Astrocyte (in vitro differentiated cells and primary cell): ENCODE measurements at places on chromosomes 2 and 18. TPM values are rescaled to one million over a fixed set of nuclear protein-coding genes. Genes with fewer than 3 reads are reported as not detected.

Gene SOX11
- total RNA-seq, result 15.1 and 19.2 TPM in 2 replicates

Gene CHRNA1
- 3.7 and 5.9 TPM in 2 replicates for total RNA-seq

Gene DSG4
- not detected in 2 replicates for total RNA-seq

Gene MSH2
- total RNA-seq, result 16.0 and 16.2 TPM in 2 replicates

Gene SNED1
- total RNA-seq, result 0.23 and 0.48 TPM in 2 replicates

Gene MRO
- 0.18 TPM in 1 of 2 replicates, not detected in the other for total RNA-seq

Gene ASB18
- not detected in 2 replicates for total RNA-seq

Gene ANKRD62
- total RNA-seq, result not detected in 2 replicates

GRCh38 chr2:241868661-241869081, 858 bp upstream of the RTP5 start:
- no peaks in the 10 kb centered on the region for H3K36me3 ChIP-seq
- no peaks in the 10 kb centered on the region for H3K4me1 ChIP-seq
- H3K4me3 ChIP-seq, result no peak overlapping the region
- no peak for DNase-seq
- H3K27me3 ChIP-seq, result peaks cover 33% of the 10 kb centered on the region
- no peak overlapping the region for H3K27ac ChIP-seq

DNA sequence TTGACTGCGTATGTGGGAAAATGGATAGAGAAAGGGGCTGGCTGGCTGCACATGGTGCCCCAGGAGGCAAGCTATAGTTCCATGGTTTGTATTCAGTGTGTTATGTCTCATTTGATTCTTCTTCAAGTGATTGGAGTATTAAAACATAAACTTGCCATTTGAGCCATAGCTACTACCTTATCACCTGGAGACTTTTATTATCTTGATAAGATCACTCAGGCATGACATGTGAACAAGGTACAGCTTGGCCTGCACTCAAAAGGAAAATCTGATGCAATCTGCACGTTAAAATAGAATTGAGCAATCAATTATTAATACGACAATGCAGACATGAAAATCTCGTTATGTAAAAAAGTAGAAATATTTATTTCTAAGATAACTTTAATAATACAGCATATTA, 116.9 kb downstream of the RND3 start:
- no peak for DNase-seq
- no peak overlapping the region for H3K4me3 ChIP-seq
- H3K36me3 ChIP-seq, result no peaks in the 10 kb centered on the region
- H3K27me3 ChIP-seq, result no peaks in the 10 kb centered on the region

DNA sequence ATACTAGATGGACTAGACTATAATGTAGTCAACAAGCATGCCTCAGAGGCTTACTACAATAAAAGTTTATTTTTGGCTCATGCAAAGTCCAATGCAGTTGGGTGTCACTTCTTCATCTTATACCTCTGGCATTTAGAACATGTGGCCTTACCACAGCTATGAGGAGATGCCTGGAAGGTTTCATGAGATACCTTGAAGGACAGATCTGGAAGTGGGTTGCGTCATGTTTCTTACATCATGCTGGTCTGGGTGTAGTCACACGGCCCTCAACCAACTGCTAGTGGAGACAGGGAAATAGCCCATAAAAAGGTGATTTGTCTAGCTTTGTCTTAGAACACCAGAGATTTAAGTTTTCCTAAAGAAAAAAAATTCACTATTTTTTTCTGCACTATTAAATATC, 91.7 kb upstream of the MMADHC start:
- no peaks in the 10 kb centered on the region for H3K4me1 ChIP-seq
- H3K27me3 ChIP-seq, result no peaks in the 10 kb centered on the region
- no peak overlapping the region for H3K4me3 ChIP-seq
- peak; percentile 49 for DNase-seq
- H3K27ac ChIP-seq, result no peak overlapping the region

DNA sequence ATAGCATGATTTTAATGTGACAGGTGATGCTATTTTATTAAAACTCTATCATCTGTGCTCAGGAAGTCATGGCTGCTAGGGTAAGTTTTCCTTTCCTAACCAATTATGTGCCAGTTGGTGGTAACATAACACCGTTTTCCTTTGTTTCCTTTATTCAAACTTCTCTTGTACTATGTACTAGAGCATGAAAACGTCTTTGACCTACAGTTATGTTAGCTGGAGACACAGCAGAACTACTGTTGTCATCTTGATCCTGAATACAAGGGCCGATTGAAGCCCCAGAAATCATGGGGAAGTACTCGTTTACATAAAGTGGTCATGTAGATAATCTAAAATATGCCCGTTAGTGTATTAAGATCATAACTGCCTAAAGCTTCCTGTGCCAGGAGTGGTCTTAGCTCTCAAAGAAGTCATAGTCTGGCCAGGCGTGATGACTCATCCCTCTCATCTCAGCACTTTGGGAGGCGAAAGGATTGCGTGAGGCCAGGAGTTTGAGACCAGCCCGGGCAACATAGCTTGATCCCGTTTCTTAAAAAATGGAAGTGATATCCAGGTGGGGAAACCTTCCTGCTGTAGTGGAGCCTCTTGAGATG, 20.5 kb downstream of the NEDD4L start:
- no peaks in the 10 kb centered on the region for H3K4me1 ChIP-seq
- no peaks in the 10 kb centered on the region for H3K36me3 ChIP-seq
- H3K4me3 ChIP-seq, result no peak overlapping the region

- no peak overlapping the region for H3K4me3 ChIP-seq
- no peak overlapping the region for H3K27ac ChIP-seq
- no peaks in the 10 kb centered on the region for H3K27me3 ChIP-seq
Observed at GRCh38 chr2:15058015-15058720, 425.7 kb downstream of the LRATD1 start.

- no peak for DNase-seq
- no peaks in the 10 kb centered on the region for H3K36me3 ChIP-seq
- H3K4me1 ChIP-seq, result peaks cover 12% of the 10 kb centered on the region
- no peaks in the 10 kb centered on the region for H3K27me3 ChIP-seq
Observed at GRCh38 chr2:138500592-138501424, 762 bp upstream of the SPOPL start.

- no peak overlapping the region for H3K27ac ChIP-seq
- H3K4me1 ChIP-seq, result peaks cover 5% of the 10 kb centered on the region
- no peaks in the 10 kb centered on the region for H3K27me3 ChIP-seq
- peak overlapping the region; percentile 82 for H3K4me3 ChIP-seq
Observed at GRCh38 chr2:181458871-181459270, 1.7 kb downstream of the ITGA4 start.

DNA sequence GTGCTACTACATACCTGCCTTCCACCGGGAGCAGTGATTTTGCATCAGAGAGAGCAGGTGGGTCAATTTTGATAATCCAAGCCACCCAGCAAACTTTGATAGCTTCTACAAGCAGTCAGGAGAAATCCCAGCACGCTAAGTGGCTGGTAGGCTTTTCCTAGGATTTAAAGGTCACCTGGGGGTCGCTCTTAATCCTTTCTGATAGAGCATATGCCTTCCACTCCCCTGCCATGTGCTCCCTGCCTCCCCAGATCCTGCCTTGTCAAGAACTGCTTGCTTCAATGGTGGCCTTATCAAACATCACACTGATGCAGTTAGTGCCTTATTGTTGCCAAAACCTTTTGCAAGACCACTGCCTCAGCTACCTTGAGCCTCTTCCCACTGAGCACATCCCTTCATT, 462.3 kb upstream of the MEX3C start:
- H3K4me3 ChIP-seq, result no peak overlapping the region
- H3K27me3 ChIP-seq, result no peaks in the 10 kb centered on the region
- H3K36me3 ChIP-seq, result no peaks in the 10 kb centered on the region
- DNase-seq, result no peak
- H3K27ac ChIP-seq, result no peak overlapping the region
- no peaks in the 10 kb centered on the region for H3K4me1 ChIP-seq

- no peak for DNase-seq
- H3K4me3 ChIP-seq, result no peak overlapping the region
- no peaks in the 10 kb centered on the region for H3K4me1 ChIP-seq
- no peaks in the 10 kb centered on the region for H3K27me3 ChIP-seq
- no peak overlapping the region for H3K27ac ChIP-seq
Observed at GRCh38 chr2:82234283-82234874, 1929.8 kb upstream of the LRRTM1 start.

GRCh38 chr2:227237786-227238185, 73.4 kb downstream of the COL4A3 start:
- no peak overlapping the region for H3K4me3 ChIP-seq
- no peaks in the 10 kb centered on the region for H3K36me3 ChIP-seq

DNA sequence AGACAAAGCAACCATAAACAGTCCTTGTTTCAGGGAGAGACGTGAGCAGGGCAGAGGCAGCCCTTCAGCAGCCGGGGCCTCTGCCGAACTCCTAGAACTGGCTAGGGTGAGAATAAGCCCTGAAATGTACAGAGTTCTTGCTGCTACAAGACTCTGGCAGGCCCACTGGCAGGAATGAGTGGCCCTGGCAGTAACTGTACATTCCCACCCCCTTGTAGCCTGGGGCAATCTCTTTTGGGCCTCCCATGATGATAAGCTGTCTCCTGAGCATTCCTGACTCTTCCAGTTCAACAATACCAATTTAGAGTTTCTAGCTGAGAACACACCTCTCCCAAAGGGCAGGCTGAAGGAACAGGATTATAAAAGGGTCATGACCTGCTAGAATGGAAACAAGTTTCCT, 54.3 kb downstream of the HAUS1 start:
- H3K4me3 ChIP-seq, result no peak overlapping the region
- peaks cover 16% of the 10 kb centered on the region for H3K4me1 ChIP-seq
- DNase-seq, result no peak
- H3K27ac ChIP-seq, result no peak overlapping the region
- no peaks in the 10 kb centered on the region for H3K36me3 ChIP-seq
- no peaks in the 10 kb centered on the region for H3K27me3 ChIP-seq

DNA sequence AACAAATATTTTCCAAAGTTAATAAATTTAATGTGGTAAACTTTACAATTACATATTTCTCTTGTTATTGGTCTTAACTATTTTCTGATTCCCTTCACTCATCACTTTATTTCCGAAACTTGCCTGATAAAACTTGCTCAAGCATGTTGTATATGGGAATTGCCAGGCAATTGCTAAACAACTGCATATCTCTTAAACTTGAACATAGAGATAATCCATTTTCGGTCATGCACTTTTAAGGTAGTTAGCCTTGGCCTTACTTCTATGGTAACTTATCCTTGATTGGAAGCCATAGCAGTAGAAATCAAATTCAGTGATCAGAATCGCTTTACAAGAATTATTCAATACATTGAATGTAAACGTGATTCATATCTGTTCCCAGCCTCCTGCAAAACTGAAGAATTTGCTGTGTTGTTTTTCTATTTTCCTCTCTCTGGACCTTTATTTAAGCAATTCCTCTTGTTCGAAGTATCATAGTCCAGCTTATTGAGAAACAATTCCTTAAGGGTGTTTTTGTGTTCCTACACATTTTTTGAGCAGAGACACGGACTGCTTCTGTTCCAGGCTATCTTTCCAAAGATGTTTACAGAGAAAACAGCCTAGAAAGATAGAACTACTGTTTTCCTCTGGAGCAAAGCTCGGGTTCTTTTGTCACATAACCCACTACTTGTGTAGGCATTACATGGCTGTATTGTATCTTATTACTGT, 674.3 kb downstream of the IRS1 start:
- no peaks in the 10 kb centered on the region for H3K27me3 ChIP-seq
- no peak overlapping the region for H3K27ac ChIP-seq
- H3K4me3 ChIP-seq, result no peak overlapping the region
- H3K36me3 ChIP-seq, result no peaks in the 10 kb centered on the region
- H3K4me1 ChIP-seq, result no peaks in the 10 kb centered on the region

DNA sequence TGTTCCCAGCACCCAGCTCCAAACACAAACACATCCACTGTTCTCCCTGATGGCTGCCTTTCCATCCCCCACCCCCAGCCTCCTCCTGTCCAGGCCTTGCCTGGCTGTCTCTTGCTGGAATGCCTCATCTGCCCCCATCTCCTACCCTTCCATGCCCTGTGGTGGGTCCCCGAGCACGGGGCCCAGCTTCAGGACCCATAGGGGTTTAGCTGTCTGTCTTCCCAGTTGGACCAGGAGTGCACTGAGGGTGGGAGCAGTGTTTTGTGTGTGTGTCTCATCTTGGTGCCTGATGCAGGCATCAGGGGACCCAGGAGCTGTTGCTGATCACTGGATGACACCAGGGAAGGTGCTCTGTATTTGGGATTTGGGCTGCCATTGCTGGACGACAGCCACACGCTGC, 34.5 kb downstream of the GLI2 start:
- no peaks in the 10 kb centered on the region for H3K36me3 ChIP-seq
- no peaks in the 10 kb centered on the region for H3K27me3 ChIP-seq
- H3K4me3 ChIP-seq, result no peak overlapping the region
- H3K27ac ChIP-seq, result no peak overlapping the region
- peaks cover 52% of the 10 kb centered on the region for H3K4me1 ChIP-seq
- no peak for DNase-seq

DNA sequence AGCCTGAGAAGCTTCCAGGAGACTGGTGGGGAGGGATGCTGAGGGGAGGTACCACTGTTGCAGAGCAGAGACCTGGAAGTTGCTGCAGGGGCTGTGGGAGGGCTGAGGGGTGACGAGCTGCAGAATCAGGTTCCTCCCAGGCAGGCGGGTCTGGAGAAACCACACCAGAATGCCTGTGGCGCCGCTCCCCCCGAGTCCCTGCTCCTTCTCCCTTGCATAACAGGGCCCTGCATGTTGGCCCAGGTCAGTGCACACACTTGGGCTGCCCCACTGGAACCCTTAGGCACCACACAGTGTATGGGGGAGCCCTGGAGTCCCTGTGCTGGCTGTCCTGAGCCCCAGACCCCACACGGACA, 60.4 kb downstream of the ARL4C start:
- H3K27ac ChIP-seq, result no peak overlapping the region
- H3K4me1 ChIP-seq, result peaks cover 4% of the 10 kb centered on the region
- H3K27me3 ChIP-seq, result no peaks in the 10 kb centered on the region
- H3K4me3 ChIP-seq, result no peak overlapping the region
- H3K36me3 ChIP-seq, result no peaks in the 10 kb centered on the region

DNA sequence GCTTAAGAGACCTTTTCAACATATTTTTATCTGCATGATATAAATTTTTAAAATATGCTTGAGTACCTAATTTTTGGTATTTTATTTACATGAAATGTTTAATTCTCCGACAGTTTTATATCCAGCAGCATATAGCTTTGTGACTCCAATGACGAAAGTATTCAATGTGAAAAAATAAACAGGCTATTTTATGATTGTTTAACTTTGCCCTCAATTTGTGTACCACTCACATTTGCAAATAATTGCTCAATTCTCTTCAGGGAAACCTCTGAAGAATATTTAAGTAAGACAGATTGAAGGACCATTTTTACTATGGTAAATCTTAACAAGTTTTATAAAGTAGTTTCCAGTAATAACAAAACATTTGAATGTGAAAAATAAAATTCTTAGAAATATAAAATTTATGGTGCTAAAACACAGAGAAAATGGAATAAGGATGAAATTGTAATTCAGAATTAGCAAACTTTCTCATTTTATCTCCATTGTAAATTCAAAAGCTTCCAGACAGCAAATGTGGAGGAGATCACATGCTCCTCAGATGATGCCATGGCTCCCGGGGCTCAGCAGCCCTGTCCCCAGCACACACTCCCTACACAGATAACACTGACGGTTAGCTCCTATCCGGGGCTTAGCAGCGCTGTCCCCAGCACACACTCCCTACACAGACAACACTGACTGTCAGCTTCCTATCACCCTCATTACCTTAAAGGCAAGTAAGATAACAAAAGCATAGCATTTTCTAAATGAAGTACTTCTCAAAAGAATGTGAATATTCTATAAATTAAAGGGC, 39.7 kb downstream of the SH3YL1 start:
- no peak overlapping the region for H3K4me3 ChIP-seq
- H3K4me1 ChIP-seq, result no peaks in the 10 kb centered on the region
- no peak overlapping the region for H3K27ac ChIP-seq
